ENCODE measurements at places on chromosomes 2 and 18.

GRCh38 chr2:202442882-202443281 is 66.8 kb downstream of the BMPR2 start:
- no peak for DNase-seq

DNA sequence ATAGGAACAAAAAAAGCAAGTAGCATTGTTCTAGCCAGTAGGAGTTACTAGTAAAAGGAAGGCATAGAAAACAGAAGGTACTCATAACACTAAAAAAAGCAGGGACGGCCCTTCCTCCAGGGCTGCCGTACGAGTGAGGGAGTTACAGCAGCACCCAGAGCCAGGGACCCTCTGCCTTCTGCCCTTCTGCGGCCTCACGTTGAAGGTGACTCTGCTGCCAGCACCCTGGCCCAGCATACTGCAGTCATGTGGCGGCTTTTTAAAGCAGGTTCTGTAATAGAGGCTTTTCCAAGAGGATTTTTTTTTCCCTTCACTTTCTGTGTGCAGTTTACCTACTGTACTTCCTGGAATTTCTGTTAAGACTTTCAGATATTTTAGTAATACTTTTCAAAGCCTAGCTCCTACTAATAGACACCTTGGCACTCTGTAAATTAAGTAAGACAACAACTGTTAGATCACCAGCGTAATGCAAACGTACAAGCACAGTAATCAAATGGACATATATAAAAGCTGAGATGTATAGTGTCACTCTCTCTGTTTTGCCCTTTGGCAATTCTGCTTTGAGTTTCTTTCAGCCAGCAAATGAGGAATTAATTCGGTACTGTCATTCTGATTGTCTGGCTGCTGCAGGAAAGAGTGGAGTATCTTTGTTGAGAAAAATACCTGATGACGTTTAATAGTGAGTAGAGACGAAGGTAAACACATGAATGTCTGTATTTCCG is 161.5 kb downstream of the PTGR3 start:
- no peak for DNase-seq

DNA sequence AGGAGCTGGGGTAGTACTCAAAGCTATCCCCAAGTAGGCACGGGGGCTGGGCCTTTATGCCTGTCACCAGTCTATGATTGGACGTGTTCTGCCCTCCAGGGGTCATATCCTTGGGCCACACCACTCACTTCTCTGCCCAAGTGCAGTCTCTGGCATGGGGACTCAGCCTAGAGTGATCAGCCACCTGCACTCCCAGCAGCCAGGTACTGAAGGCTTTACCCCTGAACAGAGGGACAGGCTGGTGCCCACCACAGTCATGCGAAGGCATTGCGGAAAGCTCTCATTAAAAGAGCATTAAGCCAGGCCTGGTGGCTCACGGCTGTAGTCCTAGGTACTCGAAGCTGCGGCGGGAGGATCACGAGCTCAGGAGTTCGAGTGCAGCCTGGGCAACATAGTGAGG is 199.4 kb downstream of the AGAP1 start:
- DNase-seq = no peak

GRCh38 chr2:216023055-216023648 is 9.8 kb upstream of the MREG start:
- peak; percentile 58 for DNase-seq

DNA sequence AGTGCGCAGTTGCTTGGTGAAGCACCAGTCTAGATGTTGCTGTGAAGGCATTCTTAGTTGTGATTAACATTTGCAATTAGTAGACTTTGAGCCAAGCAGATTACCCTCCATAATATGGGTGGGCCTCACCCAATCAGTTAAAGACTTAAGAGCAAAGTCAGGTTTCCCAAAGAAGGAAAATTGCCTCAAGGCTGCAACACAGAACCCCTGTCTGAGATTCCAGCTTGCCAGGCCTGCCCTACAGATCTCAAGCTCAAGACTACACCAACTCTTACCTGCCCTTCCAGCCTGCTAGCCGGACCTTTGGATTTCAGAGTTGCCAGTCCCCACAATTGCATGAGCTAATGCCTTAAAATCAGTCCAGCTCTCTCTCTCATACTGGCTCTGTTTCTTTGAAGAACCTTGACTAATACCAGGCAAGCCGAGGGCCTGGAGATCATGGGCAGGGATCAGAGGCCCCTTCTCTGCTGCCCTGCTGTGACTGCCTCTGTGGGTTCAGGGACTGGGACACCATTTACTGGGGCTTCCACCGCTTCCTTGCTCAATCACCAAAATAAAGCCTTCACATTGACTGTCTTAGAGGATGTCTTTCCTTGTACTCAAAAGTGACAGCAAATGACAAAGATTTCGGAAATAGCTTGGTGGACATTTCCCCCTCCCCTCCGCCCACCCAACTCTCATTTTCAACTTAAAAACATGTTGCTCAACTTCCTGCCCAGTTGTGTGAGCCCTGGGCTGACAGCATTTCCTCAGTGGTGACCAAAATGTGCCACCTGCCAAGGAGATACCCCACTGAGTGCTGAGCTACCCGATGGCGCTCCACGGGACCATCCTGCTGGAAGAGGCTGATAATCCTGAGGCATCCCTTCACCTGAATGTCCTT is 86.7 kb downstream of the GALNT14 start:
- no peak for DNase-seq

- DNase-seq = no peak
These were observed 28.8 kb downstream of the CHST10 start for GRCh38 chr2:100388703-100389102.

- DNase-seq = no peak
These were observed 84.8 kb upstream of the HNRNPA3 start for GRCh38 chr2:177127821-177128220.

GRCh38 chr18:31447530-31448191 is at the start of gene DSG3:
Gene DSG3 (plus strand): TSS chr18:31447741. CDS start chr18:31447878, 137 bp downstream.
- DNase-seq = no peak

DNA sequence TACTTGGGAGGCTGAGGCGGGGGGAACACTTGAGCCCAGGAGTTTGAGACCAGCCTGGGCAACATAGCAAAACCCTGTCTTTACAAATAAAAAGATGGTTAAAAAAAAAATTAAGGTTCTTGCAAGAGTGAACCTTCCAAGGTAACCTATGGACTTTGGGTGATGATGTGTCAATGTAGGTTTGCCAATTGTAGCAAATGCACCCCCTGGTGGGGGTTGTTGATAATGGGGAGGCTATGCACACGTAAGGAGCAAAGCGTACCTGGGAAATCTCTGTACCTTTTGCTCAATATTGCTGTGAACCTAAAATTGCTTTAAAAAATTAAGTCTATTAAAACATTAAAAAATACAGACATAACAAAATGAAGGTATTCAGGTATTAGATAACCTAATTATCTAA is 70.4 kb downstream of the CWC22 start:
- no peak for DNase-seq

Data from astrocyte of the spinal cord (primary cell).